ENCODE measurements at places on chromosomes 2 and 18.

DNA sequence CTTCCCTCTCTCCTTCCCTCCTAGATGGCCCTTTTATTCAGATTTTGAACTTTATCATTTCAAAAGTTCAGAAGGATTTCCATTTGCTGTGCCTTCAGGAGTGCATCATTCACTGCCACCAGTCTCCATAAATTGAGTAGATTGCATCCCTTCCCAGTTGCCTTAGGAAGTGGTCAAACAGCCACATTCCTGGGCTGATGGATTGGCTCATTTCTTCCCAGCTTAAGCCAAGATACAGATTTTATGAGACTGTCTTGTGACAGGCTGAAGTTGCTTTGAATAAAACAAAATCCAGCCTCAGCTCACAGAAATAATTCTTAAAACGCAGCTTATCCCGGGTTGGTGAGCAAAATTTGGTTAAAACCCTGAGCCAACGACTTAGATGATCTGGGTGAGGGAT is 9.8 kb downstream of the NRP2 start:
- DNase-seq, result no peak

GRCh38 chr2:215636816-215637215 is 200.9 kb upstream of the FN1 start:
- DNase-seq, result no peak

- DNase-seq, result no peak
Measured at GRCh38 chr2:188582211-188582610, 290.5 kb downstream of the GULP1 start.

- no peak for DNase-seq
Measured at GRCh38 chr2:198191651-198192050, 387.3 kb downstream of the PLCL1 start.

- no peak for DNase-seq
Measured at GRCh38 chr2:166773308-166773949, 114.9 kb upstream of the XIRP2 start.

DNA sequence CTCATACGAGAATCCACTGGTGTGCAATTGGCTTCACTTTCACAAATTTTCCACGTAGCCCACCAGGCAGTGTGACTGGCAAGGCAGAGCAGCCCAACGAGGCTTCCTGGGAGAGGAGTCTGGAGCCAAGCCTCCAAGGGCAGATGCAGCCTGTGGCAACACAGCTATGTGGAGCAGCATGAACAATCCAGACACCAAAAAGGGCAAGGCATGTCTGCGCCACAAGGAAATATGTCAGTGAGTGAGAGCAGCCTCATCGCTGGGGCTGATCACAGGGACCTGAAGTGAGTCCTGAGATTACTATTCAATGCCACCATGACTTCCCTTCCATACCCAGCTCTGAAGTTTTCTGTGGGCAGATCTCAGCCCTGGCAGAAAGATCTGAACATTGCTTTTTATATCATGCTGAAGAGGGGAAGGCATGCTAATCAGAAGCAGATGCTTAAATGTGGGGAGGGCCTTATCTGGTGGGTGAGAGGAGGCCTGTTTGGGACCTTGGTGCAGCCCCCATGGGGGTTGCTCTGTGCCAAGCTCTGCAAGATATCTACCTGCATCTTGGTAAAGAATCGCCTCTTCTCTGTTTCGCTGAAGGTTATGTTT is 40.0 kb upstream of the PUM2 start:
- no peak for DNase-seq

DNA sequence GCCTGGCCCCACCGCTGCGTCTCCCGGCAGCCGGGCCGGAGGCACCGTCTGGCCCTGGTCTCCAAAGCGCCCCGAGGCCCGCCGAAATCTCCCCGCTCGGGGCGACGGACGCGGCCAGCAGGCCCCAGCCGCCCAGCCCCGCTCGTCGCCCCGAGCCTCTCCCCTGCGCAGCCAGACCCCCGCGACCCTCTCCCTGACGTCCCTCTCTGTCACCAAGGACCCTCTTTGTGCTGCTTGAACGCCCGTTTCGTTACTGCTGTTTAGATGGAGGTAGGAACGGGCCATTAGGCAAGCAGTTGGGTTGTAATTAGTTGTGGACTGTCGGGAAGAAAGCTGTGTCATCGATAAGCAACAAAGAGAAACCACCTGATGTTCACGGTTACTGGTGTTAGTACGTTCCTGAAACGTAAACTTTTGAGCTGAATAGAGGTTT is 686 bp downstream of the UBXN4 start:
- DNase-seq, result peak; percentile 66

DNA sequence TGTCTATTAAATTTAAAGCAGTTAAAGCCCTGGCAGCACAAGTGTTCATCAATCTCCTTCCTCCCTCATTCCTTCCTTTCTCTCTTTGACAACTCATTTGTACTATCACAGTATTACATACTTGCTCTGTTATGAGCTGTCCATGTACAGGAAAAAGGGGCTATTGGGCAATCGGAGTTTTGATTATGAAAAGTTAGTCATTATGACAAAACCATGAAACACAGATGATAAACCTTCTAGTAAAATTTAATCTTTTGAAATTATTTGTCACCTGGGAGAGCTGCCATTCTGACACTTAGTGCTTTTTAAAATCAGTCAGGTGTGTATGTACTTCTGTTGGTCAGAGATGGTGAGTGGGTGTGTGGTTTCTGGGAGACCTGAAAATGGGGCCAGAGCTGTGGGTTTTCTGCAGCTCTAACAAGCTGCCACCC is 39.4 kb downstream of the MAP4K4 start:
- DNase-seq, result no peak

GRCh38 chr18:68484241-68484640 is 230.7 kb downstream of the TMX3 start:
- DNase-seq, result no peak

DNA sequence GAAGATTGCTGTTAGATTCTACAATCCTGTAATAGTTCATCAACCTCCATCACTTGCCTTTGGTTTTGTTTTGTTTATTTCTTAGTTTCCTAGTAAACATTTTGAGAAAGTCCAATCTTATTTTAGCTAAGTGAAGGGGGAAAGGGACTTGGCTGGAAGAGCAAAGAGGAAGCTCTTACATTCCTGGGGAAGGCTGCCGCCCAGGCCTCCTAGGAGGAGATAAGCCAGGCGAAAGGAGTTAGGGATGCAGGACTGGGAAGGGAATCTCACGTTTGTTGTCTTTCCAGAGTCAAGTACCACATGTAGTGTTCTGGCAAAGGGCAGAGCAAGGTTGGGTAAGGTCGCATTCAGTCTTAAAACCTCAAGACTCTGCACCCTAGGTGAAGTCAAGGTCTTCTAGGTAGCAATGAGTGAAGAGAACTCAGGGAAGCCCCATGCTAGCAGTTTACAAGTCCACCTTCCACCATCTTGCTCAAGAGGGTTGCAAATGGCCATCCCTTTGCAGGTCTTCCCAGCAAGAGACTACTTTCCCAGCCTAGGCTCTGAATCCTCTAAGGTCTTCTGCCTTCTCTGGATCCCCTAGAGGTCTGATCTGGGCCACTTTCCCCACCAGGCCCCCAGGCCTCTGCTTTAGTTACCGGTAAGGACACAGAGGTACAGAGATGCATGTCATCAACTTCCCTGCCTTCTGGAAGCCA is 320.7 kb downstream of the CYP26B1 start:
- no peak for DNase-seq
